Stimulated activated CD8-positive, alpha-beta memory T cell treated with anti-CD3 and anti-CD28 coated beads, Interleukin-7, amount 100 ng/mL, for 24 hours (primary cell): ENCODE measurements at places on chromosomes 16 and 17.

GRCh38 chr17:66654764-66655163 is 180.2 kb upstream of the CACNG5 start:
- no peak for DNase-seq

GRCh38 chr16:75502916-75503605 is 7.8 kb upstream of the CHST6 start:
- no peak for DNase-seq

DNA sequence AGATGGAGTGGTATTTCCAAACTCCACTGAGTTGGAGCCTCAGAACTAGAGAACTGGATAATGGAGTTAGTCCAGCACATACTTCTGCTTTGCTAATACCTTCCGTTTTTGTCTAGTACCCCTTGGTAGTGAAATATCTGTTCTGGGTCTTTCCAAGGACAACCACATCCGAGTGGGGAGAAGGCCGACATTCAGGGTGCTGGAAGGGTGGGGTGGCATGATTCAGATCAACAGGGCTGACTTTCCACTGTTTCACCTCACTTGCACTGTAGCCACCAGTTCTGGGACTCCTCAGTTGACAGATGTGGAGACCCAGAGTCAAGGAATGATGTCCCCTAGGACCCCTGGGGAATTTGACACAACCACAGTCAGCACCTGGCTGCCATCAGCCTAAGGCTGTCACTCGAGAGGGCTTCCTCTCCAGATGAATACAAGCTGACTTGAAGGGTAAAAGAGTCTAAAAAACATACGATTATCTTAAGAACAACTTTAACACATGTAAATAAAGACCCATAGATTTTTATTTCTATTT is 84.8 kb upstream of the HNF1B start:
- DNase-seq = no peak

DNA sequence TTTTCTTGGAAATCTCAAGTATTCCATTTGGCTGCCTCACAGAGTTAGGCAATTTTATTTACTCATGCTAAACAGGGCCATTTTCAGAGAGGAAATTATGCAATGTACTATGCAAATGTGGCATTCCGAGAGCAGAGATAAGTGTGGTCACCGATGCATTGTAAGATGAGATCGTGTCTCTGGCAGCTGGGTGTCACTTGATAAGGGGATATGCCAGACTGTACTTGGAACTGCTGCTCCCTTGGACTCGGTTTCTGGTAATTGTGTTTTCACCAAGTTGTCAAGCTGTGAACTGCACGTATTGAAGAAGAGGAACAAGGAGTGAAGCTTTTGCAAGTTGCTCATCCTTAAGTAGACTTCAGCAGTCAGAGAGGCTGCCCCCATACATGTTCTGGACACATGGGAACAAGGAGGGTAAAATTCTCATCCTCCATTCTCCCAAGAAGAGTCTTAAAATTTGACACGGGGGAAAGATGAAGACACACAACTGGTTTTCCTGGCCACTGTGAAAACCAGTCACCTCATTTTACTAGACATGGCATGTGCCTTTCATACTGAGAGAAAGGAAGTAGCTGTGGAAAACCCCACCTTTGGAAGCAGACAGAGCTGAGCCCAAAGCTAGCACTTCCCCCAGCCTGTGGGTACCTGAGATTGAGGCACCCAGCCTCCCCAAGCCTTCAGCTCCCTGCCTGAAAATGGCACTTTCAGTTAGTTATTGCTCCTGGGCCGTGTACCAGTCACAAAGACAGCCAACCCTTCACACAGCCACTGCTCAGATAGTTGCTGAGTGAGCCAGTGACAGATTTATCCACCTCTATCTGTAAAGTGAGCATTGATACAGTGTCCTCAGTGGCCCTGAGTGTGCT is 150.7 kb downstream of the SOCS1 start:
- no peak for DNase-seq

- DNase-seq = no peak
These were observed 58.4 kb downstream of the TMEM100 start for GRCh38 chr17:55664287-55664686.

GRCh38 chr16:28067604-28068379 is 4.3 kb upstream of the GSG1L start:
- DNase-seq = no peak

GRCh38 chr16:28873543-28874201 is 4.6 kb upstream of the ATP2A1 start:
- DNase-seq = no peak

DNA sequence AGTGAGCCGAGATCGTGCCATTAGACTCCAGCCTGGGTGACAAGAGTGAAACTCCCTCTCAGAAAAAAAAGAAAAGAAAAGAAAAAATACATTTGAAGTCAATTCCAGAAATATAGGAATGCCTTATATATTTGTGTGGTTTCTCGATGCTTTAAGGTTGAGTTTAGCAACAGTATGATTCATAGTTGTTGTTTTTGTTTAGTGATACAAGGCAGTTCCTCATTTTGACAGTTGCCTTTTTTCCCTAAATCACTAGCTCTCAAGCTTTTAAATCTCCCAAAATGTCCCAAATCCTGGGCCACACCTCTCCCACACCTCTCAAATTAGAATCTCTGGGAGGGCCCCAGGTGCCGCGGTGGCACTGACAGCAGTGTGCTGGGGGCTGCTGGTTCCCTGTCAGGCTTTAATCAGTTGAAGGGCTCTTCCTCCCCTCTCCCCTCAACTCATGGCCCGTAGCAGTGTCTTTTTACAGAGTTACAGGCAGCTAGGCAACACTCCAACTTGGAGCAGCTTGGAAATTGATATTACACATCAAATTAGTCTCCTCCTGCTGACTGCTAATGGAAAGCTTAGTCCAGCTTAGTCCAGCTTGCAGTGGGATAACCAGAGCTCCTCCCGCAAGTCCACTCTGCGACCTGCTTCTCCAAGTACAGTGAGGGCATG is 58.4 kb downstream of the EPN2 start:
- no peak for DNase-seq

DNA sequence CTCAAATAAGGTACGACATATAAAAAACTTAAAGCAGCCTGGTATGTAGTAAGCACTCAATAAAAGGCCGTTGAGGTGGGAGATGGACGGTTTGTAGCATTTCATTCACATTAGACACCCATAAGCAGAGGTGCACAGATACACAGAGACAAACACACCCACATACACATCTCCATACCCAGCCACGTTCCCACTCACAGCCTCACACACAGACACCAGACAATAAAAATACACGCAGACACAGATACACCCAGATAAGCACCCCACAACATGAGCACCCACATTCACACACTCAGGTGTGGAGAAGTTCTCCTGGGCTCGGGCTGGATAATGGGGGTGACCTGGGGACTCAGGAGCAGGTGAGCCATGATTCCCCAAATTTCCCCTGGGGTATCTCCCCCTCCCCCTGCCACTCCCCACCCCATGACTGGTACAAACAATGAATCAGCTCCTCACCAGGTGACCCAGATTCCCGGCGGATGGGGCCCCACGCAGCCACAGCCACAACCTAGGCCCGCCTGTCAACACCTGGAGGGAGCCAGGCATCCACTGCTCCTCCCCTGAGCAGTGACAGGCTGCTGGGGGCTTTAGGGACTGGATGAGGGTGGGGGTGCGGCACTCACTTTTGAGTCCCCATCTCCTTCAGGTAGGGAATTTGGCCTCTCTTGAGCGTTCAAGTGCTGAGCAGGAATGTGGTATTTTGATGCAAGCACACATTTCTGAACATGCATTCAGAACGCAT is 2.7 kb downstream of the DLX3 start:
- no peak for DNase-seq

DNA sequence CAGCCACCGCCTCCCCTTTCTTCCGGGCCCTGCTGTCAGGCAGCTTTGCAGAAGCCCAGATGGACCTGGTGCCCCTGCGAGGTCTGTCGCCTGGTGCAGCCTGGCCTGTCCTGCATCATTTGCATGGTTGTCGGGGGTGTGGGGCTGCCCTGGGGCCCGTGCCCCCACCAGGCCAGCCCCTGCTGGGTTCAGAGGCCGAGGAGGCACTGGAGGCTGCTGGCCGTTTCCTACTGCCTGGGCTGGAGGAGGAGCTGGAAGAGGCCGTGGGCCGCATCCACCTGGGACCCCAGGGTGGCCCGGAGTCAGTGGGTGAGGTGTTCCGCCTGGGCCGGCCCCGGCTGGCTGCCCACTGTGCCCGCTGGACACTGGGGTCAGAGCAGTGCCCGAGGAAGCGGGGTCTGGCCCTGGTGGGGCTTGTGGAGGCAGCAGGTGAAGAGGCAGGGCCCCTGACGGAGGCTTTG is 5.5 kb upstream of the TGFB1I1 start:
- DNase-seq = no peak

- DNase-seq = no peak
These were observed 1.0 kb upstream of the NLRC5 start for GRCh38 chr16:56988161-56988947.

- no peak for DNase-seq
These were observed 677 bp downstream of the SLC13A2 start for GRCh38 chr17:28474111-28474531.

DNA sequence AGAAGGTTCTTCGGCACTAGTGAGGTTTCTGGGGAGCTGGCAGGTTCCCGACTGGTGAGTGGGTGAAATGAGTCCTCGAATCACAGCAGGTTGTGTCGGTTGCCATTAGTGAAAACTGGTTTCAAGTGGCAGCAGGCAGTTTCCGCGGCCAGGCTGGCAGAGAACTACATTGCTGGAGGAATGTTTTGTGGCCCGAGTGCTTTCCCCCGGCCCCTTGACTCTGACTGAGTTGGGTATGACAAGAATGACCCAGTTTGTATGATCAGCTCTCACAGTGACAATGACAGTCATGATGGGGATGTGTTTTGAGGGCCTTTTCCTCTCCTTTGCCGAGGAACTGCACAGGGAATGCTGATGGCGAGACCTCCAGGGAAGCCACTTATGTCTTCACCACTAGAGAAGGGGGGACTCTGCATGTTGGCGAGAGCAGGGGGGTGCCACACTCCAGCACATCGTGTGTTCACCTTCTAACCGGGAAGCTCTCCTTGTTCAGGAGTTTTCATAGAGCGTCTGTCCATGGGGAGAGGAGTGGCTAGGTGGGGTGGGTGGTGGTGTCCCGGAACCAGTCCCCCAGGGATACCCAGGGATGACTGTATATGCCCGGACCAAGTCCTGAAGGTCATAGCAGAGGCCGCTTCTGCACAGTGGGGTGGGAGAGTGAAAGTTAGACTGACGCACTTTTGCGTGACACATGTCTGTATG is 206.0 kb upstream of the CHMP6 start:
- DNase-seq = no peak

DNA sequence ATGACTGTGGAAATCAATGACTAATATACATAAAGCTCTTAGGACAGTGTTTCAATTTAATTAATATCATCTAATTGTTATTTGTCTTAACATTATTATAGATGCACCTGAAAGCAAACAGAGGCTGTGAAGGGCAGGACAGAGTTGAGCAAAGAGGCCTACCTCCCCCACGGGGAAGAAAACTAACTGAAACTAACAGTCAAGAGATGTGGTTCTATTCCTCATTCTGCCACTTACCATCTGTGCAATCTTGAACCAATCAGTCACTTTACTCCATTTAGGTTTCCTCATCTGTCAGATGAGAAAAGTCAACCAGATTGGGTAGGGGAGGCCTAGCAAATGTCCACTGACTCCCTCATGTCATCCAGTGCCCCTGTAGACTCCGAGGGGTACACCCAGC is 59.1 kb downstream of the C17orf67 start:
- no peak for DNase-seq

DNA sequence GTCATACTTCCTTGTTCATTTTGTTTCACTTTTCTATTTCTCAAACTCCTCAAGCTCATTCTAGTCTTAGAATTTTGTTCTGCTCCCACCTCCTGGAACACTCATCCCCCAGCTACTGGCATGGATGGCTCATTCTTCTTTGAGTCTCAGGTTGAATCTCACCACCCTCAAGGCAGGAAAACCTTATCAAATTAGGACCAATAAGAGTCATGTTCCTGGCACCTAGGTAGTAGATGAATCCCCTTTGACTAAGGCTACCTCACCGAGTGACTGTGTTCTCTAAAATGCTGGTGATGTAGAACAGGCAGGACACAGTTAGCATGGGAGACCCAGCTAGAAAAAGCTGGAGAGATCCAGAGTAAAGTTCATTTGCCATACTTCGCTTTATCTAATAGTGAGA is 1050.8 kb upstream of the EEF2KMT start:
- no peak for DNase-seq

- no peak for DNase-seq
These were observed 120.9 kb upstream of the HS3ST2 start for GRCh38 chr16:22692916-22693637.
